Hepatocyte (in vitro differentiated cells): ENCODE measurements at places on chromosomes 11 and 22. TPM values are rescaled to one million over a fixed set of nuclear protein-coding genes. Genes with fewer than 3 reads are reported as not detected.

NLRP14 gene
- total RNA-seq: 0.24 and 0.40 TPM in 2 replicates

TAGLN gene
- total RNA-seq: 126 and 150 TPM in 2 replicates

DNA sequence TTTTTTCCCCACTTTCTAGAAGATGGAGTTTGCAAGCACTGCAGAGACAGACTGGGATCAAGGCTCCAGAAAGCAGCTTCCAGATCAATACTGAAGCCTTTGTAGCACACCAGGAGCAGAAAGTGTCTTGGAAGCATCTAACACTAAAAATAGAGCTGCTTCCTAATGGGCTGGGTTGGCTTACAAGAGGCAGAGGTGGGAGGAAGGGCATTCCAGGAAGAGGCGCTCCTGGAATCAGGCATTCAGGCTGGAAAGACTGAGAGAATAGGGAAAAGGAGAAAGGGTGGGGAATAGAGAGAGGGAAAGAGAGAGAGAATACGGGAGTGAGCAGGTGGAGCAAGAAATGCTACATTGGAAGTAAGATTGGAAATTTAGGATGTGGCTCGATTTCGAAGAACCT lies 395.9 kb downstream of the OPCML start:
- H3K4me1 ChIP-seq: no peaks in the 10 kb centered on the region
- H3K36me3 ChIP-seq: no peaks in the 10 kb centered on the region
- no peak overlapping the region for H3K4me3 ChIP-seq
- DNase-seq: no peak
- H3K27me3 ChIP-seq: no peaks in the 10 kb centered on the region

GRCh38 chr11:69922015-69922595 lies 102.9 kb upstream of the FGF3 start:
- no peak overlapping the region for H3K27ac ChIP-seq
- H3K27me3 ChIP-seq: no peaks in the 10 kb centered on the region
- H3K36me3 ChIP-seq: no peaks in the 10 kb centered on the region
- H3K4me1 ChIP-seq: peaks cover 12% of the 10 kb centered on the region

- peaks cover 13% of the 10 kb centered on the region for H3K4me1 ChIP-seq
- no peaks in the 10 kb centered on the region for H3K36me3 ChIP-seq
These were observed 40.2 kb downstream of the DIXDC1 start for GRCh38 chr11:111977146-111978027.

DNA sequence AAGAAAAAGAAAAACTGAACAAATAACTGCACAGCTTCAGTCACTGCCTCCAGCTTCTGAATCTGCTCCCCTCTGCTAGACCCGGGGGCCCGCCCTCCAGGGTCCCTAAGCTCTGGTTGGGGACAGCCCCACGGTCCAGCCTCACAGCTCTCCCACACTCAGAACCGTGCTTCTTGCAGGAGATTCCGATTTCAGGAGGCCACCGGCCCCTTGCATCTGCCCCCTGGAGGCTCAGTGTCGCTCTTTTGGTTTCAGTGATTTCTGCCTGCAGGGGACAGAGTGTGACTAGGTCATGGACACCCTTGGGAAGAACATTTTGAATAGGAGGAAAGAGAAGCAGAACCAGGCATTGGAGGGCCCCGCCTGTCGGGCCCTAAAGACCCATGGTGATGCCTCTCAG lies 23.1 kb upstream of the RPS3 start:
- H3K4me1 ChIP-seq: peaks cover 34% of the 10 kb centered on the region
- H3K4me3 ChIP-seq: no peak overlapping the region
- H3K36me3 ChIP-seq: no peaks in the 10 kb centered on the region
- H3K27me3 ChIP-seq: no peaks in the 10 kb centered on the region
- no peak overlapping the region for H3K27ac ChIP-seq

- H3K27me3 ChIP-seq: no peaks in the 10 kb centered on the region
- H3K36me3 ChIP-seq: no peaks in the 10 kb centered on the region
- DNase-seq: no peak
- no peak overlapping the region for H3K4me3 ChIP-seq
- peak overlapping the region; percentile 0 for H3K27ac ChIP-seq
- peaks cover 6% of the 10 kb centered on the region for H3K4me1 ChIP-seq
These were observed 1.2 kb upstream of the IL18 start for GRCh38 chr11:112165049-112165448.

DNA sequence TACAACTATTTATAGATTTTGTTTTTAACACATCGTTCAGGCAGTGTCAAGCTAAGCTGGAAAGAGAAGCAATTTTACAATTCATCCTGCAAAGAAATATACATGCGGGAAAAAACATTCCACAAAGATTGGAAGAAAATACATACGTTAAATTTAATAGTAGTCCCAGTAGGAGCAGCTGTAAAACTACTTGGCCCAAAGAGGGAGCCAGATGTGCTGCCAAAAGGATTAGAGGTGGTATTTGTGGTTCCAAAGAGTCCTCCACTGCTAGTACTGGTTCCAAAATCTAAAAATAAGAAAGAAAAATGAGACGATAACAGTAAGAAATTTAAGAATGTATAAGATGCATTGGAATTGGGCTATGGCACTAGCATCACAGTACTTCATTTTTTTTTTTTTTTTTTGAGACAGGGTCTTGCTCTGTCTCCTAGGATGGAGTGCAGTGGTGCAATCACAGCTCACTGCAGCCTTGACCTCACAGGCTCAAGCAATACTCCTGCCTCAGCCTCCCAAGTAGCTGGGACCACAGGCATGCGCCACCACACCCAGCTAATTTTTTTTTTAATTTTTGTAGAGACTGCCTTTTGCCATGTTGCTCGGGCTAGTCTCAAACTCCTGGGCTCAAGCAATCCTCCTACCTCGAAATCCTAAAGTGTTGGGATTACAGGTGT lies 21.5 kb downstream of the NUP98 start:
- H3K4me3 ChIP-seq: no peak overlapping the region
- H3K27me3 ChIP-seq: no peaks in the 10 kb centered on the region
- no peak overlapping the region for H3K27ac ChIP-seq
- peaks cover 3% of the 10 kb centered on the region for H3K36me3 ChIP-seq
- no peaks in the 10 kb centered on the region for H3K4me1 ChIP-seq
- no peak for DNase-seq

- H3K4me3 ChIP-seq: no peak overlapping the region
- H3K27ac ChIP-seq: peak overlapping the region; percentile 33
- no peaks in the 10 kb centered on the region for H3K36me3 ChIP-seq
- no peak for DNase-seq
These were observed 4.0 kb downstream of the RPL3 start for GRCh38 chr22:39315389-39315788.
